WERI-Rb-1 (cell line): ENCODE measurements at places on chromosomes 7 and 10.

DNA sequence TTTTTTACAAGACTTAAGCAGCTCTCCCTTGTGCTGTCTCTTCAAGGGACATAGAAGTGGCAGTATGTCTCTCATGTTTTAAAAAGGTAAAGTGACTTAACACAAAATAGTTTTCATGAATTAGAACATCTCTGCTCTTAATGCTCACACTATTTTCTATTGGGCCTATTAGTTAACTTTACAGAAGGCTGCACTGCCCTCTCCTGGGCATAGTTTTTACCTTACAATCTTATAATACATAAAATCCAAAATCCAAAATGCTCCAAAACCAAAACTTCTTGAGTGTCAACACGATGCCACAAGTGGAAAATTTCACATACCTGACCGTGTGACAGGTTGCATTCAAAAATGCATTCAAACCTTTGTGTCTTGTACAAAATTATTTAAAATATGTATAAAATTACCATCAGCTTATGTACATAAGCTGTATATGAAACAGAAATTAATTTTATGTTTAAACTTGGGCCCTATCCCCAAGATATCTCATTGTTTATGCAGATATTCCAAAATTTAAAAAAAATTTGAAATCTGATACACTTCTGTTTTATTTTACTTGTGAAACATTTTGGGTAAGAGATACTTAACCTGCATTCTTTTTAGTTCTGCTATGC lies 25.8 kb downstream of the TES start:
- DNase-seq, result peak; percentile 20

- no peak for DNase-seq
These were observed 804.4 kb upstream of the CELF2 start for GRCh38 chr10:10213237-10213636.

GRCh38 chr10:5782174-5782573 lies 31.1 kb downstream of the GDI2 start:
- DNase-seq, result no peak

GRCh38 chr7:135665042-135665441 lies 2.7 kb downstream of the STMP1 start:
- no peak for DNase-seq

- peak; percentile 11 for DNase-seq
These were observed 348.0 kb downstream of the GPAM start for GRCh38 chr10:111835574-111835973.

- no peak for DNase-seq
These were observed 63.8 kb downstream of the HBP1 start for GRCh38 chr7:107232568-107233090.

- peak; percentile 39 for DNase-seq
These were observed 35.0 kb upstream of the ADCYAP1R1 start for GRCh38 chr7:31017032-31017675.

GRCh38 chr10:26438534-26439341 lies 597 bp downstream of the APBB1IP start:
- no peak for DNase-seq

GRCh38 chr10:66202101-66202500 lies 723.7 kb upstream of the LRRTM3 start:
- DNase-seq, result no peak

DNA sequence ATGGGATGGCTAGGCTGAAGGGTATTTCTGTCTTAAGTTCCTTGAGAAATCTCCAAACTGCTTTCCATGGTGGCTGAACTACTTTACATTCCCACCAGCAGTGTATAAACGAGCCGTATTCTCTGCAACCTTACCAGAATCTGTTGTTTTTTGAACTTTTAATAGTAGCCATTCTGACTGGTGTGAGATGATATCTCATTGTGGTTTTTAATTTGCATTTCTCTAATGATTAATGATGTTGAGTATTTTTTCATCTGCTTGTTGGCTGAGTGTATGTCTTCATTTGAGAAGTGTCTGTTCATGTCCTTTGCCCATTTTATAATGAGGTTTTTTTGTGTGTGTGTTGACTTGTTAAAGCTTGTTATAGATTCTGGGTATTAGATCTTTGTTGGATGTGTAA lies 226.8 kb upstream of the IGFBP3 start:
- DNase-seq, result no peak

DNA sequence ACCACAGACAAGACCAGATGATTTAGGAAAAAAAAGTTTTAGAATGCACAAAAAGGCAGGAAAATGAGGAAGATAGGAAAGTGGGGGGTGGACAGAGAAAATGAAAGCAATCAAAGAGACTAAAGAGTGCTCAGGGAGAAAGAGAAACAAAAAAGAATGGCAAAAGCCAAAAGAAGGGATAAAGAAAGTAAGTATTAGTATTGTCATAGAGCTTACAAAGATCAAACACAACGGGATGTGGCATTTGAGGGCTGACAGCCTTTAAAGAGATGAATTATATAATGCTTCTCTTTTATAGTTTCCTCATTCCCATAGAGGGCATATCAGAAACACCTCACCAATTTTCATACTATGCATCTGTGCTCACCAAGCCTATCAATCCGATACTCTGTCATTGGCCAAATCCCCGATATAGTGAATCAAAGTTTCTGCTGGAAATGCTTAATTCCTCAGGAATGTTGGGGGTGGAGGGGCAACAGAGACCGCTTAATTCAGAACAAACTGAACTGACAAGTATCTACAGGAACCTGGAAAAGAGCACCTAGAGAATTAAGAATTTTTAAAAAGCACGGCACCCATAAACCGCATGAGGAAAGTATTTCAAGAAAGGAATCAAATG lies 2.7 kb downstream of the COG5 start:
- no peak for DNase-seq

DNA sequence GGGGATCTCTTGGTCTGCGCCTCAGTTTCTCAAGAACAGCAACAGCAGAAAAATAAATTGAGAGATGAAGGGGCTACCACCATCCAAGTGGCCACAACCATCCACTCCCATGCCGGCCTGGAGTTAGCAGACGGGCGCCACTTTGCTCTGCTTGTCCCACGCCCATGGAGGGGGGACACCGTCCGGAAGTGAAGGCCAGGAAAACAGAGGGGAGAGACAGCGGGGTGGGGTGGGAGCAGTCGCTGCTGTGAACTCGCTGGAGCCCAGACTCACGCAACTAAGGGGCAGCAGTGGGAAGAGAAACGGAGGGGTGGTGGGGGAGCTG lies 135.4 kb downstream of the KIF20B start:
- no peak for DNase-seq

GRCh38 chr7:35781200-35781701 lies 19.6 kb upstream of the SEPTIN7 start:
- no peak for DNase-seq

GRCh38 chr10:85459906-85460305 lies 906.7 kb downstream of the GRID1 start:
- DNase-seq, result no peak

GRCh38 chr7:41579961-41580935 lies 122.6 kb downstream of the INHBA start:
- no peak for DNase-seq

DNA sequence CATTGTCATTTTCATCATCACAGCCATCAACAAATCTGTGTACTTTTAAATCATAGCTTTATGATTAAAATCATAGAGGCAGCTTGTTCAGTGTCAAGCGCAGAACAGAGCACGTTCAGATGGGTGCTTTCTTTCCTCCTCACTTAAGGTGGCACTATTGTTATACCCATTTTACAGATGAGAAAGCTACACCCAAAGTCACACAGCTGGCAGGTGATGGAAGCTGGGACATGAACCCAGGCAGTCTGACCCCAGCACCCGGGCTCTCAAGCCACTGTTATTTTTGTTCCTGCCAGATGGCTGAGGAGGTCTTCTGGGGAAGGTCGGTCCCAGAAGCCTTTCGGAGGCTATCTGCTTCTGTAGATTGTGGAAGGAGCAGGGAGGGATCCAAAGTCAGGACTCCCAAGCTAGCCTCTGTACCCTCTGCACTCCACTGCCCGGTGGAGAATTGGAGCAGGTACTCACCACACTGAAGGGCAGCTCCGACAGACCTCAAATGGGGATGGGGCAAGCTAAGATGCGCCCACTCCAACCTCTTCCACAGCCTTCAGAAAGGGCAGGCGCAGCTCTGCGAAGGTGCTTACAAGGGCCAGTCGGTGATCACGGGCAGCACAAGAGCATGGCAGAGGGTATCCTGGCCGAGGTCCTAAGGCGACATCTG lies 610 bp downstream of the AVPI1 start:
- no peak for DNase-seq

DNA sequence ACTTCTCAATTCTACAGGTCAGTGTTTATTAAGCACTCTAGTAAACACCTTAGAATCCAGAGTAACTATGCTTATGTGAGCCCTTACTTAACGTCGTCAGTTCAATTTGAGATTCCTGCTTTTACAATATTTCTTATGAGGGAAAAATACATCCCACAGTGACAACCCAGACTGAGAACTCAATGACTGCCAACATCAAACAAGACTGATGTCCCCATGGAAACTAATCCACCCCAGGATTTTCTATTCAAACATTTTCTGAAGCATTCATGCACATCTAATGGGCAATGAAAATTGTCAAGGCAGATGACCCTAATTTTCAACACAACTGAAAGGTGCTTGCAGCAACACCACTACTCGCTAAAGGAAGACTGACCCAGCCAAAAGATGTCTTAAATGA lies 67.0 kb downstream of the ATE1 start:
- DNase-seq, result no peak

DNA sequence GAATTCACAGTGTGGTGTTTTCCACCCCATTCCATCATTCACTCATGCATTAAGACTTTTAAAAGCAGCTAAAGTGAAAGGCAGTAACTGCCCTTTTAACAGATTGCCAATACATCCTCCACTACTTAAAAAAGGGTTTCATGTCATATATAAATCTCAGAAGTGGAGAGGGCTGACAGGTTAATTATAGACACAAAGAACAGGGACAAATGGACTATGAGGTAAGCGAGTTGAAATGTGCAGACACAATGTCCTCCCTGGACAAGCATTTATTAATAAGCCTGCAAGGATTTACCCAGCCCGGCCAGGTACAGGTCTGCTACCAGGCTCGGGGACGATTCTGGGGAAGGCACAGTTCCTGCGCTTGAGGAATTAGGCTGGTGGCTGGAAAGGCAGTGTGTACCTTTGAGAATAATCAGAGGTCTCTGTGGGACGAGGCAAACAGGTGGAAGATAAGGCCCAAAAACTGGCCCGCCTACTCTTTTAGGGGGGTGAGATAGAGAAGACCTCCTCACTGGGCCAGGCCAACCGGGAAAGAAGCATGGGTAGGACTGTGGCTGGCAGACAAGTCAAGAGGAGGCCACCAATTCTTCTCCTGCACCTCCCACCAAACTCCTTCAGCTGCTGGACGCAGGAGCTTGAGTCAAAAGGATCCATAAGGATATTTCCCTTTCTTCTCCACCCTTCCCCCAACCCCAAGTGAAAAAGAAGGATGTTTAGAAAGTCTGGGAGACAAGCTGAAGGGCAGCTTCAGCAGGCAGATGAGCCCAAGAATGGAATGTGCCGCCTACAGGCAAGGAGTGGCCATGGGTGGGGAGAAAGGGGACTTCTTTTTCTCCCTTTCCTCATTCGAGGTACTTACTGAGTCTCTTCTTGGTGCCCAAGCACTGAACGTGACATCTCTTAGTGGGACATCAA lies 1.5 kb downstream of the PDLIM1 start:
- DNase-seq, result peak; percentile 44

GRCh38 chr10:73841526-73842285 lies 30.3 kb upstream of the NDST2 start:
- no peak for DNase-seq

- no peak for DNase-seq
These were observed 30.5 kb upstream of the FBXW4 start for GRCh38 chr10:101725296-101726114.

GRCh38 chr7:56250135-56250534 lies 133.9 kb upstream of the NUPR2 start:
- DNase-seq, result no peak

DNA sequence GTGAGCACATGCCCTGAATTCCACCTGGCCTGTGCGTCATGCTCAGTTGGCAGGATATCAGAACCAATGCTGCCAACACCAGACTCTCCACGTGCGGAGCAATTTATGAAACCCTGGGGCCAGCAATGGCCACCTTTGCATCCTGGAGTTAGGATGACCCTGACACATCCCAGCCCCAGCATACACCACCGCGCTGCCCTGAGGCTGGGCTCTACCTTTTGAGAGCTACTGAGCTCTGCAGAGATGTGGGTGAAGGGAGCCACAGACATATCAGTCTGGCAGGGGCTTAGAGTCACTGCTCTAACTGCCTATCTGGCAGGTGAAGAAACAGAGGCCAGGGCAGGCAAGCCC lies 41.9 kb downstream of the SYPL1 start:
- no peak for DNase-seq

- DNase-seq, result no peak
These were observed 167.7 kb upstream of the ADO start for GRCh38 chr10:62636825-62637248.

DNA sequence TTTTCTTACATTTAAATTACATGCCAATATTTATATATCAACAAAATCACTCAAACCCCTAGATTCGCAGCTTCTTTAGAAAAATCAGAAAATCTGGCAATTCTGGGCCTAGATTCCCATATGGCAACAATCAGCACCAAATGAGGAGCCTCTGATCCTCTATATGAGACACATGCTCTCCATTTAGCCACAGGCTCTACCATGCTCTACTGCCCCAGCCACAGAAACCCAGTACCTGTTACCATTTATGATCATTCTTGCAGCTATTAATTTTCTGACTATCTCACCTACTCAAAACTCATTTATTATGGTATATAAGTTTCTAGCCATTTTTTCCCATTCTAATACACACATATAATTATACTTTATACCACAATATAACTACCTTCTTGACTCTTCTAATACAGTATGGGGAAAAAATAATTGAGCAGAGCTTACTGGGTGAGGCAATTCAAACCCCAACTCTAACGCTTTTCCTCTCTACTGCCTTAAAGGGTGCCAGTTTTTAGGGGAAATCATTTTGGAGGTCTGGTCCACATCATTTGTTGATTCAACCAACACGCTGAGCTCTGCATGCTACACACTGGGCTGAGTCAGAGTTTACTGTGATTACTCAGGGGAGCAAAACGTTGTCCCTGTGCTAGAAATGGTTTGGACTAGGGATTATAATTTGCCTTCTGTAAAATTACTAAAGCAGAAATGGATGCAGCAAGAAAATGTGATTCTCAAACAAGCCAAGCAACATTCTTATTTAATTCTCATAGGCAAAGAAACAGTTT lies 11.6 kb downstream of the PDLIM1 start:
- DNase-seq, result no peak

DNA sequence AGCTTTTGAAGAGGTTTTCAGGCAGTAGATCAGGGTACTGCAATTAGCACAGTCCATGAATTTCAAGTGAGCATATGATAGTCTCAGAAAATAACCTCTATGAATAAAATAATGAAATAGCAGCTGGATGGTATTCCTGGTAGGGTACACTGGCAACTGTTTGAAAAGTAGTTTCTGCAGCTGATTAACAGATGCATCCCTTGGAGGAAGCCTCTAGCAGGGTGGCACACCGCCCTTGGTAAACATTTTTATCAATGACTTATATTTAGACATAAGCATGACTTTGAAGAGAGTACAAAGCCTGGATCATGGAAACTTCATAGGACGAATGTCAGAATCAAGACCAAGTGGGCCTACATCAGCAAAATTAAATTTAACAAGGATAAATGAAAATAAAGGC lies 26.8 kb downstream of the WNT16 start:
- no peak for DNase-seq
